ENCODE measurements at places on chromosomes 2 and 18.

DNA sequence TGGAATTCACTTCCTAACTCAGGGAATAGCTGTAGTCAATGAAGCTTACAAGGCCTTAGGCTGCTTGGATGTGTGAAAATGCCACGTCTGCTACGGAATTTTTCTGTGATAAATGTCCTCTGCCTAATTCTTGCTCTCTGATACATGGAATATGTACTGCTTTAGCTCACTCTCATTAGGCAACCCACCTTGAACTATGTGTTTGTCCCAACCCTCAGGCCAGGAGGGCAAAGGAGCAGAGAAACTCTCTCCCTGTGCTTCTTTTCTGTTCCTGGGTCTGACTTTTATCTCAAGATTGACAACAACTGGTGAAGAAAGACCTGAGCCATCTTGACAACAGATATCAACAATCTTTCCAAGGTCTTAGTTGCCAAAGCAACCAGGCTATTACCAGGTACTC is 143.9 kb downstream of the GCA start:
- DNase-seq, result no peak

- DNase-seq, result no peak
Measured at GRCh38 chr2:216664593-216665034, 30.7 kb downstream of the IGFBP5 start.

DNA sequence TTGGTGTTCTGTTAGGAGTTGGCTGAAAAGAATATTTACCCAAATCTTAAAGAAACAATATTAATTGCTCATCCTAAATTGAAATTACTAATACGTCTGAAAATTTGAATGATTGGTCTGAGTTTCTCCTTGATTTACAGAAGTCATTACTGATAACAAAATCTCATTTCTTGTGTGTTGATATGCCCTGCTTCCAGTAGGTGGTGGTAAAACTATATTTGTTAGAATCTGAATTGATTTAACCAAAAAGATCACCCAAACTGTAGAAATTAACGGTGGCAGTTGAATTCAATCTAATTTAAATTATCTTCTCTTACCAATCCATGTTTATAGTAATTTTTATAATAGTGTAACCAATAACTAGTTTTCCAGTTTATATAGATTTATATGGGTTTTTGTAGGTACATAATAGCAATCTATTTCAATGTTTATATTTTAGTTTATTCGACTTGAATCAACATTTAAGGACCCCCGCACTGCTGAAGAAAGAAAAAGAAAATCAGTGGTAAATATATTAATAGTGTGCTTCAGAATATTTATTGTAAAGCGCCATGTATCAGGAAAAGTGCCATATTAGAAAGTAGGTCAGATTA is 38.3 kb downstream of the PAPOLG start:
- peak; percentile 37 for DNase-seq

- no peak for DNase-seq
Measured at GRCh38 chr2:42372474-42373200, 11.6 kb upstream of the COX7A2L start.

- no peak for DNase-seq
Measured at GRCh38 chr2:28661589-28662001, 90.0 kb upstream of the PPP1CB start.

- DNase-seq, result no peak
Measured at GRCh38 chr2:74619651-74620297, 28.4 kb downstream of the M1AP start.

DNA sequence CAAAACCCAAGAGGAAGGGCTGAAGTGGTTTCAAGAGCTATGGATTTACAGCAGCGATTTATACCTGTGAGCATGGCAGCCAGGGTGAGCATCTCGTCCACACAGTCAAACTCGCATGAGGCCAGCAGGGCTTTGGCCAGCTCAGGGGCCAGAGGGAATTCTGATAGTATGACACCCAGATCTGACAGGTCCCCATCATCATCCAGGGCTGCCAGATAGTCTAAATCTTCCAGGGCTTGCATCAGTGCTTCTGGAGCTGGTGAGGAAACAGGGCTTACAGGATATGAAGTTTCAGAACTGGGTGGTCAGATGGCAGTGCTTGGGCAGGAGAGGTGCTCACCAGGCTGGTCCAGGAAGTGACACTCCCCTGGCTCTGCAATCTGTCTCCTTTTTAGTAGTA is 3.5 kb downstream of the DQX1 start:
- no peak for DNase-seq

DNA sequence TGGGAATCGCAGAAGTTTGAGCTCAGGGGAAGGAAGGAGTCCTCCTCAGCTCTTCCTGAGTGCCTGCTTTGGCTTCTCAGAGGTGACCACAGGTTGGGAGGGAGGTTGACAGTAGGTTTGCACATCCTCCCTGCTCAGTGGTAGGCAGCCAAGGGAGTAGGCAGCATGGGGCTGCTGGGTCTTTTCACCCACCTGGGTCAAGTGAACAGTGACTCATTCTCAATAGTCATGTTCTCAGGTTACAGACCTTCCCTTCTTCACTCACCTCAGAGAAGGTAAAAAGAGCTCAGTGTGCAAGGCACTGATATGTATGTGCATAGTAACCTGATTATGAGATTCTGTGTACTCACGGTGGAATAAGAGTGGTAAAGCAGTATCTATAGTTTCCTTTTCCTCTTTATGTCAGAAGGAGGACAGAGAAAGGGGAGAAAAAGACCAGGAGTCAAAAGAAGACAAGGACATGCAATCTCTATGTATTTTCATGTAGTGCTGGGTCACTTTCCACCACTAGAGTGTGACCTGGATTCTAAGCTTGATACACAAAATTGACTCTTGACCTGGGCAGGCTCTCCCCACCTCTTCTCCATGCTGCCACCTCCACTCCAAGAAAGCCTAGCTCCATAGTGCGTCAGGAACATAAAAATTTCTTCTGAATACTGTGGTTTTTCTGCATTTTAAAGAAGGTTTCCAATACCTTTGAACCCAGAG is 36.5 kb upstream of the ASNSD1 start:
- no peak for DNase-seq

GRCh38 chr2:9092383-9093282 is 89.1 kb upstream of the MBOAT2 start:
- no peak for DNase-seq

GRCh38 chr18:2559249-2559648 is 12.1 kb downstream of the METTL4 start:
- no peak for DNase-seq

GRCh38 chr2:122041455-122041854 is 286.0 kb downstream of the TSN start:
- DNase-seq, result no peak

DNA sequence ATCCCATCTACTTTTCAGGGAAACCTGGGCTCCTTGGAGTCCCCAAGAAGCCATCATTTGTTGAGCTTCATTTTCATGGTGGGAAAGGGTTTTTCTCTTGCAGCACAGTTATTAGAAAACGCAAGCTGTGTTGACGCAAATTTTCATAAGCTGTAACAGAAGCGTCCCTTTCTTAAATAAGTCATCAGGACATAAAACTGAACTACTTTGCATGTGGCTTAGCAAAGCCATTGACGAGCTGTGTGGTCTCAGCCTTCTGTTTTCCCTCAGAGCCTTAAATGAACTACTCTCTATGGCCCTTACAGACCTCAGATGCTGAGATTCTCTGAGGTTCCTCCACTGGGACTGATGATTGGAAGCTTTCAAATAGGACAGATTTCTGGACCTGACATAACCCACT is 85.1 kb downstream of the ARL4C start:
- DNase-seq, result no peak

- DNase-seq, result peak; percentile 82
Measured at GRCh38 chr18:59823596-59824195, 76.1 kb upstream of the PMAIP1 start.

DNA sequence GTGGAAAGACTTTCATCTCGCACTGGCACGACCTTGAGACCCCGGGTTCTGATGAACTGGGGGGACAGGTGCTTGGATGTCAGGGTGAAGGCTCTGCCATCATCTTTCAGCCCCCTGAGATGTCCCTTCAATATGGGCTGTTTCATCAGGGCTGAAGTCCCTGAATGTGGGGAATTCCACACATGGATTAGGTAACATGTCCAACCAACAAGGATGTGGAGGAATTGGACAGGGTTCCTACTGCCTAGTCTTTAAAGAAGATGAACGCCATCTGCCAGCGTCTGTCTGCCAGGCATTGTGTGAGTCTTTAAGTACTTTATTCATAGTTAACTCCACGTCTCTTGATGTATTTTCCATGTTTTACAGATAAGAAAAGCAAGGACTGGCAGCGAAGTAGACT is 5.9 kb upstream of the GRHL1 start:
- DNase-seq, result no peak
